Stimulated activated CD4-positive, alpha-beta T cell treated with anti-CD3 and anti-CD28 coated beads, Interleukin-12 subunit alpha, Interleukin-12 subunit beta, amount 100 ng/mL, for 4 hours (primary cell): ENCODE measurements at places on chromosomes 5 and 9.

DNA sequence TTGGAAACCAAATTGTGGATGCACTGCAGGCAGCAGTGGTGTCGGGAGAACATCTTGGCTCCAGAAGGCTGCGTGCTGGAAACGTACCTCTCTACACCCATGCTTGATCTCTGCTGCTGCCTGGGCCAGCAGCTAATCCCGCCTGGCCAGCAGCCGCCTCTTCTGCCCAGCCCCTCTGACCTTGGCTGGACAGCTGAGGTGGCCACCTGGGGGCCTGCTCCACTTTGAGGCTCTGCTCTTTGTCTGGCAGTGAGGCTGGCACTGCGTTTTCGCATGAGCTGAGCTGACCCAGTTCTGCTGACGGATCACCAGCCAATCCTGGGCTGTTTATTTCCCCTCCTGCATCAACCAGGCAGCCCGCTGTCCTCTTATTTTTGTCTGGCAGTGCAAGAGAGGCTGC is 154.9 kb downstream of the TENT4A start:
- DNase-seq: no peak

DNA sequence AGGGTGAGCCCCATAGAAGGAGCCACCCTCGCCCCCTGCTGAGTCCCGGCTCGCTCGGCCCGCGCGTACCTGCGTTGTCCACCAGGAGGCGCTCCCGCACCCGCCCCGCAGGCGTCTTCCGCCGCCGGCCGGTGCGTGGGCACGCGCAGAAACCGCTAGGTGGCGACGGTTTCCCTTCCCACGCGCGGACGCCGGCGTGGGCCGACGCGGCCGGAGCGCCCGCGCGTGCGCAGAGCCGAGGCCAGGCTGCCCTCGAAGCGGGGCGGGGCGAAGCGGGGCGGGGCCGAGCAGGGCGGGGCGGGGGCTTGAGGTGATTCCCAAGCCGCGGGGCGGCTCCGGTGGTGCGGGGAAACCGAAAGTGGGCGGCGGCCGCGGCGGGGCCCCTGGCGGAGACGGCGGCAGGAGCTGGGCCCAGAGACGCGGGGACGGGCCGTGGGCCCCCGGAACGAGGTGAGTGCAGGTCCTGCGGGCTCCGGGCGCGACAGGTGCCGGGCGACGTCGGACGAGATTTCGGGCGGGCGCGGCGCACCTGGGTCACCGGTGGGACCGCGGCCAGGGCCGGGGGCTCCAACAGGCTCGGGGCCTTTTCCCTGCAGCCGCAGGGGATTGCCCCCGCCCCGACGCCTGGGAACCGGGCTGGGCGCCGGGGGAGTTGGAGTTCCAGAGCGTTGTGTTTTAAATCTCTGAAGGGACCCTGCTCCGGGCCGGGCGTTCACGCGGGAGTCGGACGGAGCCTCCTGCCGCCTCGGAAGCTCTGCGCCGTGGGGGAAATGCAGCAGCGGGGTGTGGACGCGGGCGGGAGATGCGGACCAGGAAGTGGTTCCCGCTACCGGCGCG is at the start of gene TDRD7:
Gene TDRD7 (plus strand): TSS at position 308 of the 837 bp plus-strand sequence. CDS start 16,370 bp downstream, outside the sequence.
- DNase-seq: peak; percentile 94

DNA sequence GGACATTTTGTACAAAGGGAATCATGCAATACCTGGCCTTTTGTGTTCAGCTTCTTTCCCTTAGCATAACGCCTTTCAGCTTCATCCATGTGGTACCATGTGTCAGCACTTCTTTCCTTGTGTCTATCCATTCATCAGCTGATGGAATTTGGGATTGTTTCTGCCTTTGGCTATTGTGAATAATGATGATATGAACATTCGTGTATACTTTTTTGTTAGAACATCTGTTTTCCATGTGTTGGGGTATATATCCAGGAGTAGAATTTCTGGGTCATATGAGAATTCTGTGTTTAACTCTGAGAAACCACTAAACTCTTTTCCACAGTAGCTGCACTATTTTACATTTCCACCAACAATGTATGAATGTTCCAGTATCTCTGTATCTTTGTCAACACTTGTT is 14.8 kb upstream of the PRRC2B start:
- no peak for DNase-seq

DNA sequence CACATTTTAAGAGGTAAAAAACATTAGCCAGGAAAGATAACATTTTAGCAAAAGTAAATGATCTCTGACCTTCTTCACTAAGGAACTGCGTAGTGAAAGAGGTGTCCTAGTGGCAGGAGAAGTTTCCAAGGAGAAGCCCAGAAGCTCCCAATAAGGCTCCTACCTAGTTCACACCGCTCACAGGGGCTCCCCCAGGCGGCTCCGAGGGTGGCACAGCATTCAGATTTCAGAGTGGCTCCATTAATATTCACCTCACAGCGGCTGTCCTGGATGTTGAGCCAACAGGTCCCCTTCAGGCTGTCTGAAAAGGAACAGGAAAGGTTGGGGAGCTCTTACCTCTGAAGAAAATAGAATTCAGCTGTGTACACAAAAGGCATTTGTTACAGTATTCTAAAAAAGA is 187.3 kb downstream of the FBN2 start:
- DNase-seq: no peak

- DNase-seq: no peak
These were observed 42.1 kb downstream of the EFCAB9 start for GRCh38 chr5:172235827-172236736.
